H1 (cell line): ENCODE measurements at places on chromosomes 16 and 17.

DNA sequence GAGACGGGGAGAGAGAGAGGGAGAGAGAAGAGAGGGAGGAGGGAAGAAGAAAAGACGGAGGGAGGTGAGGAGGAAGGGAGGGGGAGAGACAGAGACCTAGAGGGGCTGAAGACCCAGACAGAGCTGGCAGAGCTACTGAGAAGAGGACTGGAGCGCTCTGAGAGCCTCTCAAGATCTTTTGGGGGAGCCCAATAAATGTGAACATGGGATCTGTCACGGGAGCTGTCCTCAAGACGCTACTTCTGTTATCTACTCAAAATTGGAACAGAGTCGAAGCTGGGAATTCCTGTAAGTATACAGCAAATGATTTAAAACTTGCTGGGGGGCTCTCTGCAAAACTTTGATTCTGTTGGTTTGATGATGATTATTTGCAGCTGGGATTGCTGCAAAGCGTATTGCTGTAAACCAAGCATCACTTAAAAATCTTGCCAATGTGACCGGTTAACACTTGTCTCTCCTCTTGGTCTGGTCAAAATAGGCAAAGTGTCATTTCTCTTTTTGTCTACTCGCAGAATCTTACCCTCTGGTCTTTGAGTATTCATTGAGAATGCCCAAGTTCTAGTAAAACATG, 344 bp downstream of the CNTNAP4 start:
- peaks cover 2% of the 10 kb centered on the region; the same call in 1 of the 2 replicates for H3K4me1 ChIP-seq
- no peaks in the 10 kb centered on the region for H3K36me3 ChIP-seq
- no peaks in the 10 kb centered on the region for H3K27me3 ChIP-seq
- peak overlapping the region; percentile 45 for H3K4me3 ChIP-seq

- peaks cover 3% of the 10 kb centered on the region; the same call in 1 of the 2 replicates for H3K4me1 ChIP-seq
- no peak for DNase-seq
- no peaks in the 10 kb centered on the region for H3K27me3 ChIP-seq
Measured at GRCh38 chr16:23064639-23065038, 84.6 kb downstream of the USP31 start.

DNA sequence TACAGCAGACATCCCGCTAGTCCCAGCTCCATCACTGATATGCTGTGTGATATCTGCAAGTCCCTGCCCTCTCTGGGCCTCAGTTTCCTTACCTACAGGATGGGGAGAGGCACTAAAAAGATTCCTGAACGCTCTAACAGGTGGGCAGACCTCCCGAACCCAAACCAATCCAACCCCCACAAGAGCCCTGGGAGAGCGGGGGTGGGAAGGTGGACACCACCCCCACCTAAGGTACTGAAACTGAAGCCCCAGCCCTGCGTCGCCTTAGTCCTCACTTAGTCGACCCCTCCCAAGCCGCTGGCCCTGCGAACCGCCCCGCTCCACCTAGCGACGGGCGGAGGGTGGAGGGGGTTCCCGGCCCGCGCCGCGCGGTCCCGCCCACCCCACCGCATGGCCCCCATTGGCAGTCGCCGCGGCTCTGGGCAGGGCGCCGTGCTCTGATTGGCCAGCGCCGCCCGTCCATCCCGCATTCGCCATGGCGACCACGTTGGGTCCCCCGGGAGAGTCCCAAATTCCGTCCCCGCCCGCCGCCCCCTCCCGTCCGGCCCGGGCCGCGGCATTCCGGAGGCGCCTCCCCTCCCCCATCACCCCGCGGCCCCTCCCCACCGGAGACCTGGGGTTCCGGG, 578 bp downstream of the CCDC102A start:
- peak overlapping the region; percentile 76 for H3K4me3 ChIP-seq
- DNase-seq, result peak; percentile 95
- H3K4me1 ChIP-seq, result peaks cover 25% of the 10 kb centered on the region
- H3K36me3 ChIP-seq, result no peaks in the 10 kb centered on the region
- H3K27me3 ChIP-seq, result peaks cover 3% of the 10 kb centered on the region; the same call in 1 of the 2 replicates
- H3K27ac ChIP-seq, result peak overlapping the region; percentile 76; the same call in 1 of the 2 replicates

GRCh38 chr17:77398274-77398673, 257.5 kb downstream of the SEC14L1 start:
- H3K4me1 ChIP-seq, result peaks cover 16% of the 10 kb centered on the region
- no peaks in the 10 kb centered on the region; the same call in 1 of the 2 replicates for H3K36me3 ChIP-seq

GRCh38 chr16:81765111-81765919, 13.8 kb upstream of the PLCG2 start:
- no peaks in the 10 kb centered on the region for H3K4me1 ChIP-seq
- H3K27me3 ChIP-seq, result no peaks in the 10 kb centered on the region
- H3K4me3 ChIP-seq, result no peak overlapping the region
- no peak for DNase-seq

DNA sequence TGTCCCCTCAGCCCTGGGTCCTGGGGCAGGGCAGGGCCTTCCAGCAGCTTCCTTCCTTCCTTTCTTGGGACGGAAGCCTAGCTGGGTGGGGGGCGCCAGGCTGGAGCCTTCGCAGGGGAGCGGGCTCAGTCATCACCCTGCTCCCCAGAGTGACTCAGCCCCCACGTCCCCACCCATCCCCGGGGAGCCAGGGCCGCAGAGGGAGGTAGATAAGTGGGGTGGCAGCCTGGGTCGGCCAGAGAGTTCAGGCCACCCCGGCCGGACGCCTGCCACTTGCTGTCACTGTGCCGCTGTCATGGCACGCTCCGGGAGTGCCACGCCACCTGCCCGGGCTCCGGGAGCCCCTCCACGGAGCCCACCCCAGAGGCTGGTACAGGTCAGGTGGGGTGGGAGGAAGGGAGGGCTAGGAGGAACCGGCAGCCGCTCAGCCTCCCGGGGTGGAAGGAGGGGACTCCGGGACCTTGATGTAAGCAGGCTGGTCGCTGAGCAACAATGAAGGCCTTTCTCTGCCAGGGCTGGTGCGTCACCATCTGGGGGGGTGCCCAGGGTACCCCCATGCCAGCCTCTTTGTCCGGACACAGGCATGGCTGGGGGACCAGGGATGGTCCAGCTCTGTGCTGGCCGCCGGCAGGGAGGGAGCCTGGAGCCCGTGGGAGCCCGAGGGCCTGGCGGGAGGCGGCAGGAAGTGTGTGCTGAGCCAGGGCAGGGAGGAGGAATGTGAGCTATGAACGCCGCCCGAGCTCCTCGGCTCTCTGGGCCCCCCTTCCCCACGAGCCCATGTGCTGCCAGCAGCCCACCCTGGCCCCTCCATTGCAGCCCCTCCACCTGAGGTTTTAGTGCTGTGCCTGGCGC, 6.6 kb downstream of the NHERF2 start:
- H3K4me1 ChIP-seq, result no peaks in the 10 kb centered on the region; the same call in 1 of the 2 replicates
- H3K27ac ChIP-seq, result no peak overlapping the region
- H3K27me3 ChIP-seq, result no peaks in the 10 kb centered on the region
- H3K4me3 ChIP-seq, result no peak overlapping the region

GRCh38 chr17:20992987-20993862, 49.6 kb downstream of the USP22 start:
- H3K4me3 ChIP-seq, result no peak overlapping the region
- no peaks in the 10 kb centered on the region for H3K4me1 ChIP-seq
- H3K27ac ChIP-seq, result peak overlapping the region; percentile 54; the same call in 1 of the 2 replicates
